ENCODE measurements at places on chromosomes 2 and 18. TPM values are rescaled to one million over a fixed set of nuclear protein-coding genes. Genes with fewer than 3 reads are reported as not detected.

The CERKL gene
- 0.52 TPM for total RNA-seq

DNA sequence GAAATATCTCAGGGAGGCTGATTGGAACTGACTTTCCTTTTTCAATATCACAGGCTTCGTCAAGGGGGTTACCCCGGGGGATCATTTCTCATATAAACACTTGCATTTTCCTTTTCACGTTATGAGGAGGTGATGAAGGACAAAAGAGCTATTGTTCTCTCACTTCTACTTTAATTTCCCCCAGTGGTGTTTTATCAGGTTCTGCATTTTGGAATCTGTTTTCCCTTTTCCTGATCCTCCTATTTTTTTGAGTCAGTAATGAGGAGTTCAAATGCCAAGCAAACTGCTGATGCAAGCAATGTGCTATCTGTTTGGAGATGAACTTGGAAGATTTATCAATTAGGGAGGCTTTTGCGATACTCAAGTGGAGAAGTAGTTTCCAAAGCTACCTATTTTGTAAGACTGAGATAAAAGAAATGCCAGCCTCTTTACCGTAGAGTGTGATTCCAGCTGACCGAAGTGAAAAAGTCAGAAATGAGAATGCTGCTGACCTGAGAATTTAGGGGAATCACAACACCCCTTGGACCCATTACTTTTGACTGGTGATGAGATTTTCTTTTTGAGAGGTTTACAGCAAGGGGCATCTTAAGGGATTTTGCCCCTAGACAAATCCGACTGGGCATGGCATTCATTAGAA, 556.0 kb downstream of the RNF144A start:
- no peaks in the 10 kb centered on the region for H3K27me3 ChIP-seq
- no peaks in the 10 kb centered on the region for H3K4me1 ChIP-seq
- DNase-seq, result no peak
- no peak overlapping the region for H3K4me3 ChIP-seq

DNA sequence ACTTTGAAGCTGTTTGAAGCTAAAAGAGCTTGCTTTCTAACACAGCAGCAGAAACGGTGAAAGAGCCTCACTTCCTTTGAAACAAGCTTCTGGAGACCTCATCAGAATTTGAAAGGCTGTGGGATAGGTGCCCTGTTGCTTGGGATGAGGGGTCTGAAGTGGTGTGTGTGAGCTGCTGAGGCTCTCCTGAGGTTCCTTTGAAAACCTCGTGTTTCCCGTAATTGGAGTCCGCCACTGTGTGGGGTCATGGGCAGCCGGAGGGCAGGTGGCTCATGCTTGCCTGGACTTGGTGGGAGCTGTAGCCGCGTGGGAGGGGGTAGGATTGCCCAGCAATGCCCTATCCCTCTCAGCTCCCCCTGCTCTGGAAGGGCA, 34.4 kb downstream of the CABLES1 start:
- no peak for DNase-seq
- no peaks in the 10 kb centered on the region for H3K36me3 ChIP-seq
- H3K4me1 ChIP-seq, result no peaks in the 10 kb centered on the region
- H3K27ac ChIP-seq, result no peak overlapping the region

The DLGAP1 gene
- 0.52 TPM for total RNA-seq

GRCh38 chr2:213792045-213792444, 507.8 kb downstream of the SPAG16 start:
- no peaks in the 10 kb centered on the region for H3K4me1 ChIP-seq
- no peaks in the 10 kb centered on the region for H3K36me3 ChIP-seq
- no peak overlapping the region for H3K27ac ChIP-seq
- H3K4me3 ChIP-seq, result no peak overlapping the region
- DNase-seq, result no peak

GRCh38 chr2:222311319-222311977, 12.7 kb upstream of the PAX3 start:
- peaks cover 17% of the 10 kb centered on the region for H3K4me1 ChIP-seq
- H3K36me3 ChIP-seq, result no peaks in the 10 kb centered on the region
- peaks cover 49% of the 10 kb centered on the region for H3K27me3 ChIP-seq
- no peak overlapping the region for H3K4me3 ChIP-seq

The ZNF521 gene
- 17.4 TPM for total RNA-seq

DNA sequence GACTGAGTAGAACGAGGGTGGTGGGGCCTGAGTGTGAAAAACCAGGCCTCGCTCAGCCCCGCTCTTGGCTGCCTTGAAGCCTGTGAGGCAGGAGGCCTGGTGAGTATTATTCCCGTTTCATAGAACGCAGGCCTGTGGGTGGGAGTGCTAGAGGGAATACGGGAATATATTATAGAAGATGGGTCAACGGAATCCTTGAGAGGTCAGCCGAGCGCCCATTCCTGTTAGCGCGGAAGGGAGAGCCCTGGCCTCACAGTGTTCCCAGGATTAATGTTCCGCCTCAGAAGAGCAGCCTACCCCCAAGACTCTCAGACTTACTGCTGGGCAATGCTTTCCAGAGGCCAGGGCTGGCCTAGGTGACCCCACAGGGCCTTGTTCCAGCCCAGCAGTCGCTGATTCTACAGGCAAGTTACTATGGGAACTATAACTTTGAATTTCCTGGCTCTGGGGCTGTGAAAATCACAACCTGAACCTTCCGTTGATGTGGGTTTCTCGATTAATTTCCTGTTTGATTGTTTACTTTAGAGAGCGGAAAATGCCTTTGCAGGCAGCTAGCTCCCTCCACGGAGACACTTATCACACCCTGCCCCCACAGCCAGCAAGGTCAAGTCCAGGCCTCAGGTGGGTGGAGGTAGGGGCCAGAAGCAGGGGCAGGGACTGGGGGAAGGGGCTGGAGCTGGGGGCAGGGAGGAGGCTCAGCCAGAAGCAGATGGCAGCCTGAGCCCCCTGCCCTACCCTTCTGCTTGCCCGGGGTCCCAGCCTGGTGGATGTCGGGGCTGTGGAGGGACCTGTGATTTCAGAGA, 108.3 kb downstream of the SMAD7 start:
- H3K4me1 ChIP-seq, result peaks cover 24% of the 10 kb centered on the region
- H3K27ac ChIP-seq, result peak overlapping the region; percentile 70
- no peaks in the 10 kb centered on the region for H3K27me3 ChIP-seq
- DNase-seq, result no peak
- no peak overlapping the region for H3K4me3 ChIP-seq

DNA sequence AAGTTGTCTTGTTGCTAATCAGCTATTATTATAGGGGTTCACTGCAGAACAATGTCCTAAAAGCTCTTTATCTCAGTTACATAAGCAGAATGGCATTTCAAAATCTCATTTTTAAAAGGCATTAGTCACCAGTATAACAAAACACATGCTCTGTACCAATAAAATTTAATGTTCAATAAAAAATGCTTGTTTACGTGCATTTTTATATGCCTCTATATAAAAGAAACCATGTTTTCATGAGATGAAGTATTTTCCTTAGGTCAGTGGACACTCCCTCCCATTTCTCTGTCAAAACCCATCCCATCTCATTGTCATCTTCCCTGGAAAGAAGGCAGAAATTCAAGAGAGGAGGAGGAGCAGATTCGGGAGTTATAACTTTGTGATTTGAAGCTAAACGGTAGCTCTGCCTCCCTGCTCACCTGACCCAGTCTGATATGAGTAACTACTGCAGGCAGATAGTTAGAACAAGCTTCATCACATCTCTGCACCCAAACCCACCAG, 231.9 kb upstream of the SIX2 start:
- H3K36me3 ChIP-seq, result no peaks in the 10 kb centered on the region
- no peaks in the 10 kb centered on the region for H3K27me3 ChIP-seq
- peaks cover 13% of the 10 kb centered on the region for H3K4me1 ChIP-seq
- H3K4me3 ChIP-seq, result no peak overlapping the region
- no peak overlapping the region for H3K27ac ChIP-seq

DNA sequence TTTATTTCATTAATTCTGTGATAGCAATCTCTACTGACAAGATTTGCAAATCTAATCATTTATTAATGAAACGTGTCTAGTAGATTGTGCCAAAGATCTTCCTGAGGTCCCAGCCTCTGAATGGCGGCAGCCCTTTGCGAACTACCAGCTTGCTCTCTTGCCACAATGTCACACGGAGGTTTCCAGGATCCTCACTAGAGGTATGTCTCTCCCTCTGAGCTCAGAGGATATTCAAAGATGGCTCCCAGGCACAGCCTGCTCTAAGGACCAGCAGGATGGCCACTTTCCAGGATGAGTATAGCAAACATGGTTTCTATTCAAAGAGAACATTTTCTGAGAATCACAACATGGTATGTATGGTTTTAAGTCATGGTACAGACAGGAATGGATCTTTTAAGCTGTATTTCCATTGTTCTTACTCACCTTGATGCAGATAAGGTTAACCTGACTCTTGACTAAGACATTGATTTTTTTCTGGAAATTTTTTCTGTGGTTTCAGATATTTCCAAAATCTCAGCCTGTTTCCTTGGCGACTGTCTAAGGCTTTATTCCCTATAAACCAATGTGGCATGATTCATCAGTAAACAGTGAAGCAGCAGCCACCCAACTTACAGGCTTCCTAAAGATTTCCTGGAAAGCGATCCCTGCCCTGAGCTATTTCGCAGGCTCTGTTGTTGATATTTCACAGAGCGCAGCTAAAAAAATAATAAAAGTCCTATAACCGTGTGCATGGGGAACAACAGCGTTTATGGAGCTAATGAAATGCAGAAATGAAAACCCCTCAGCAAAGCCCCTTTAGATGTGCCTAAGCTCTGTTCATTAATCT, 54.1 kb upstream of the KLF7 start:
- H3K4me3 ChIP-seq, result no peak overlapping the region
- no peak overlapping the region for H3K27ac ChIP-seq
- no peak for DNase-seq
- no peaks in the 10 kb centered on the region for H3K27me3 ChIP-seq
- H3K36me3 ChIP-seq, result no peaks in the 10 kb centered on the region

- H3K4me1 ChIP-seq, result peaks cover 16% of the 10 kb centered on the region
- no peaks in the 10 kb centered on the region for H3K27me3 ChIP-seq
- H3K4me3 ChIP-seq, result no peak overlapping the region
- no peak overlapping the region for H3K27ac ChIP-seq
Measured at GRCh38 chr2:170707821-170708795, 7.0 kb upstream of the SP5 start.

The CYS1 gene
- 36.6 TPM for total RNA-seq

DNA sequence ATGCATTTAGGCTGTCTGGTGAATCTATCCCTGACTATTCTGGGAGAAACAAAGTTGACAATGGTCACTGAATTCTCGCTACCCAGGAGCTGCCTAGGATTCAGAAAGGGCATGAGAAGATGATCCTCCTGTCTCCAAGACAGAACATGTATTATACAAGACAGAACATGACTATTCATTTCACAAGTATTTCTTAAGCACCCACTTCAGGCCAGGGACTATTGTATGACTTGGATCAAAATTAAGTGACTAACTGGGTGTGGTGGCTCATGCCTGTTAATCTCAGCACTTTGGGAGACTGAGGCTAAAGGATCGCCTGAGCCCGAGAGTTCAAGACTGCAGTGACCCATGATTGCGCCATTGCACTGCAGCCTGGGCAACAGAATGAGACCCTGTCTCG, 235.8 kb upstream of the RAB12 start:
- H3K36me3 ChIP-seq, result no peaks in the 10 kb centered on the region
- H3K27me3 ChIP-seq, result no peaks in the 10 kb centered on the region
- no peak for DNase-seq

GRCh38 chr2:38648107-38648761, 17.7 kb upstream of the GALM start:
- no peak overlapping the region for H3K27ac ChIP-seq
- H3K36me3 ChIP-seq, result no peaks in the 10 kb centered on the region
- peaks cover 10% of the 10 kb centered on the region for H3K4me1 ChIP-seq
- H3K4me3 ChIP-seq, result no peak overlapping the region
- H3K27me3 ChIP-seq, result no peaks in the 10 kb centered on the region
- DNase-seq, result peak; percentile 15

- H3K27ac ChIP-seq, result no peak overlapping the region
- no peaks in the 10 kb centered on the region for H3K4me1 ChIP-seq
- H3K27me3 ChIP-seq, result no peaks in the 10 kb centered on the region
- no peak for DNase-seq
- H3K4me3 ChIP-seq, result no peak overlapping the region
Measured at GRCh38 chr2:74096052-74096451, 51.7 kb downstream of the BOLA3 start.

DNA sequence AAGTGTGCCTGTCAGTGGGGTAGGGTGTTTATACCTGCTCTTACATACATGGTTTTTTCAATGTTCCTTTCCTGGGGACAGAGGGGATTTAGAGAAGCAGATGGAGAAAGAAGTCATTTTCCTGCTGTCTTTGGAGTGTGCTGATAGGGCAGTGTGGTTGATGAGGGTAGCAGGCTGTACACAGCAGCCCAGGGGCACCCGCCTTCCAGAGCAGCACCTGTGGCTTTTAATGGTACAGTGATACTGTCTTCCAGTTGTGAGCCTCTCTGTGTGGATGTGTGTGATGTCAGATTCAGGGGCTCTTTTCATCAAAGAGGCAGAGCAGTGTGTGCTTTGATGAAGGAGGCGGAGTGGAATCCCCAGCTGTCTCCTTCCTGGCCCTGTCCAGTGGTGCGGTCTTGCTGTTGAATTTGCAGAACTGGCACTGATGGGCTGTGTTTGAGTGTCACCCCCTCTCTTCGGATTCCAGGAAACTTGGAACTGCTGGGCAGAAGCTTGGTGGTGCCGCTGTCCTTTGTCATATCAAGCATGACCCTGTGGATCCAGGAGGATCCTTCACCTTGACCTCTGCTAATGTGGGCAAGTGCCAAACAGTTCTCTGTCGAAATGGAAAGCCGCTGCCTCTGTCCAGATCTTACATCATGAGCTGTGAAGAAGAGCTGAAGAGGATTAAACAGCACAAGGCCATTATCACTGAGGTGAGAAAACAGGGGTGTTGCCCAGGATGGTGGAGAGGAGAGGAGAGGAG, 259.8 kb downstream of the PHLPP1 start:
- no peaks in the 10 kb centered on the region for H3K36me3 ChIP-seq
- no peak overlapping the region for H3K4me3 ChIP-seq
- DNase-seq, result no peak
- H3K27me3 ChIP-seq, result no peaks in the 10 kb centered on the region
- no peak overlapping the region for H3K27ac ChIP-seq
- no peaks in the 10 kb centered on the region for H3K4me1 ChIP-seq

The LINC00305 gene
- not detected for total RNA-seq

DNA sequence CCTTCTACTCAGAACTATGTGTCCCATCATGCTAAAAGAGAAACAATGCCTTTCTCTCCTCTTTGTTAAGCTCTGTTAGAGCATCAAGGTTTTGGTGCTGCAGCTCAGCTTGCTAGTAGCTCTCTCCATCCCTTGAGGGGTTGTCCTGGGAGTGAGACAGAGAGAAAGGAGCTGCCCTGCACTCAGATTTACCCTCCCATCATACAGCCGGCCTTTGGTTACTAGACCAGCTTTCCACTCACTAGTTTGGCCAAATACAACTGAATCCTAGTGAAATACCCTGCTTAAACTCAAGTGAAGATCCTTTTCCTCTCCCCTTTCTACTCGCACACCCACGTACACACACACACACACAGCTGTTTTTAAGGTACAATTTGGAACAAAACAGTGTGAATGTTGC, 2.3 kb upstream of the CHN1 start:
- H3K4me3 ChIP-seq, result no peak overlapping the region
- no peaks in the 10 kb centered on the region for H3K36me3 ChIP-seq
- H3K4me1 ChIP-seq, result peaks cover 5% of the 10 kb centered on the region
- H3K27me3 ChIP-seq, result no peaks in the 10 kb centered on the region

GRCh38 chr18:45024357-45025088, 343.8 kb downstream of the SETBP1 start:
- no peak overlapping the region for H3K4me3 ChIP-seq
- H3K27me3 ChIP-seq, result no peaks in the 10 kb centered on the region
- H3K36me3 ChIP-seq, result no peaks in the 10 kb centered on the region
- no peak overlapping the region for H3K27ac ChIP-seq
- DNase-seq, result no peak
- H3K4me1 ChIP-seq, result no peaks in the 10 kb centered on the region

Measured in body of pancreas (tissue), 4 donors.